ENCODE measurements at places on chromosomes 3 and 15.

GRCh38 chr3:177057768-177058167 lies 139.5 kb downstream of the TBL1XR1 start:
- DNase-seq, result no peak

DNA sequence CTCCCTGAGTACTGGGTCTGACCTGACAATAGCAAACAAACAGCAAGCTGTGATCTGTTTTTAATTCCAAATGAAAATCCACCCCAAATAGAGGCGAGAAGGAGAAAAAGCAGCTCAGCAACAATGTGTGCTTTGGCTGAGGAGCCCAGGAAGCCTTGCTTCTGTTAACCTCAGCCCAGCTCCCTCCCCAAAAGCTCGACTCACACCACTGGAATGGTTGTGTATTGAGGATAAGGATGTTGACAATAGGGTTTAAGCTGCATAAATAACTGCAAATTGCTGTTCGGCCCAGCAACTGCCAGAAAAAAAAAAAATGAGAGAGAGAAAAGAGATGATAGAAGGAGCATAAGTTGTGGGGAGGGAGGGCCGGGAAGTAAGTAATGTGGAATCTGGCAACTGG lies 104.0 kb upstream of the TBC1D5 start:
- DNase-seq, result no peak

DNA sequence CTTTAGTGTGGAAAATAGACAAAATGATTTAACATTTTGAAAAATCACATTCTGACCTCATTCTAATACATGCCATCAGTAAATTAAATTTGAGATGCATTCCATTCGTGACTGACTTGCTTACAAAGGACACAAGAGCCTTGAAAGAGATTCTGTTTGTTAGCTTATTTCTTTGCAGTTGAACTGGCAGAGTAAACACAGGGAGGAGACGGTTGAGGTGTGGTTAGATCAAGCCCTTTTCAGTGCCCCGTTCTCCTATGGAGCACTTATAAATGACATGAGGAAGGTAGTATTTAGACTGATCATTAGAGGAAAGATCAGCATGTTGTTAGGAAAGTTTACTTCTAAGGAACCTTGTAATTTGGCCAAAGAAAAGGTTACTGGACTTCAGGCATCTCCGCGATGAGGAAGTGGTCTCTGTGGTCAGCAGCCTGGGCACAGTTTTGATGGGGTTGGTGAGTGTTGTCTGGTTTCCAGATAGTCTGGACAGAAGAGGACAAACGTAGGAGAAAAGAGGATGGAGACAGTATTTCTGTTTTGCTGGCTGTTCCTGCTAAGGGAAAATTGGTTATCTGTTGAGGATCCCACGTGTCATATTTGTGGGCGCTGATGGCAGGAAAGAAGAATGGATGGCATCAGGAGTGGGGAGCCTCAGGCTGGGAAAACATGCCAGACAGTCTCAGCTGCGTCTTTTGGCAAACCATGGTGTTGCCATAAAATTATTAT lies 328.9 kb upstream of the TBL1XR1 start:
- DNase-seq, result peak; percentile 29

DNA sequence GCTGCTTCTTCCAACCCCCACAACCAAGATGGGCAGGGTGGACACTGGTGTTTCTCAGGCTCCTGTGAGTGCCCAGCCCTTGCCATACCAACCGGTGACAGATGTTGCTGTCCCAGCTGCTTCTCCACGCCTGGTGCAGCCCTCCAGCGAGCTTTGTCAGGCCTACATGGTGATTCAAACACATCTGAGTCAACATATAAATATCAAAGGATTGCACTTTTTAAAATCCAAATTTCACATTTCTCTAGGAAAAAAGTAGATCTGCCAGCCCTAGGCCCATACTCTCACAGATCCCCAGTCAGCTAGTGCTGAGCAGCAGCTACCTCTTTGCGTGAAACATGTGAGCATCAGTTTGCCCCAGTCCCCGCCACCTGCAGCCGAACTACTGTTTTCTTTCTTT lies 52.7 kb downstream of the RPN1 start:
- no peak for DNase-seq

DNA sequence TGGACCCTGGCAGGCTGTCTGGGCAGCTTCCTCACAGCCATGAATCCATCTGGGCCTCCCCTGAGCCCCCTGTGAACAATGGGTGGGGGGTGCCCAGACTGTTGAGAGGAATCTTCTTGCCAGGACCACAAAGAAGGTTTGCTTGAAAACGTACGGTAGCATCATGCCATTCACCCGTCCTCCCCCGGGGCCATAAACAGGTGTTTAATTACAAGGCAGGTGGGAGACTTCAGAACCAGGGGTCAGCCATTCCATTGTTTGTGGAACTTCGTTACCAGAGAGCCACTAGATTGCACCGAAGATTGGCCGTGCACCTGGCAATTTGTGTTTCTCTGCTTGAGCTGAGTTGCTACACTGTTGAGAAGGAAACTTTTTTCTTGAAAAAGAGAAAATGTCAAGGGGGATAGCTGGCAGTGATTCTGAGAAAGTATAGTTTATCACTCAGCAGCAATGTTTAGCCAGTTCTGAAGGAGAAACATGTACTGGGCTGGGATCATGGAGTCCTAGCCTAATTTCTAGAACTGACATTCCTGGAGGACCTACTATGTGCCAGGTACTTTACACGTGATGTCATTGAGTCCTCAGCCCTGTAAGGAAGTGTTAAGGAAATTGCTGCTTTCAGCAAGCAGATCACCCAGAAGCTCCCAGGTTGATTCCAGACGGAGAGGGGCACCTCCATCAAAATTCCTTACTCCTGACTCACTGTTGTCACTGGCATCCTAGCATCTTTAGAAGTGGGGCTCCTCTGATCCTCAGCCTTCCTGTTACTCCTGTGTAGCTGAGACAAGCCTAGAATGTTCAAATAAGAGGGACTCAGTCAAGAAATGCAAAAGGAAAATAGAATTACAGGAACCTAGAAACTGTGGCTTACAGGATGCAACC lies 103.8 kb upstream of the UBE2E1 start:
- no peak for DNase-seq

- DNase-seq, result peak; percentile 73
Measured at GRCh38 chr3:138493804-138494606, 59.6 kb downstream of the ESYT3 start.

- DNase-seq, result no peak
Measured at GRCh38 chr15:100565591-100565990, 36.4 kb downstream of the LINS1 start.

GRCh38 chr15:56349554-56349953 lies 15.7 kb upstream of the TEX9 start:
- no peak for DNase-seq

GRCh38 chr15:64845183-64845611 lies 3.5 kb downstream of the PLEKHO2 start:
- DNase-seq, result peak; percentile 53

DNA sequence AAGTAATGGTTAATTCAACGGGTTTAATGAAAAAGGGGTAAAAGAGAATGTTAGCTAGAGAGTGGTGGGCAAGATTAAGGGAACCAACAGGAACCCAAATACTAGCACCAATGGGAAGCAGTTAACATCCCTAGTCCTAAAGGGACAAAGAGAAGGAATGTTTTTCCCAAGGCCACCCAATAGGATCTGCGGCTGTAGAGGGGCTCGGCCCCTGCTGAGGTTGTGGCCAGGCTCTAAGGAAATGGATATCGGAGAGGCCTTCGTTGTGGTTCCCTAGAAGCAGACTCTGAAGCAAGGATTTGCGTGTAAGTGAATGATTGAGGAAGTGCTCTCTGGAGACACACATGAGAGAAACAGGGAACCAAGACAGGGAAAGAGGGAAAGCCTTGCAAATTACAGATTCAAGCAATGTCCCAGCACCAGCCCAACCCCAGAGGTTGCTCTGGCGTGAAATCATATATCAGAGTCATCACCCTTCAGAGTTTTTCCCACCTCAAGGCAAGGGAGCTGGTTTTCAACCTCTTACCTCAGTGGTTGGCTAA lies 83.6 kb upstream of the TNIK start:
- DNase-seq, result no peak
